A549 treated with Hydrocortisone at 1 μM for 4 hours (cell line): ENCODE measurements at places on chromosomes 16 and 17. TPM values are rescaled to one million over a fixed set of nuclear protein-coding genes. Genes with fewer than 3 reads are reported as not detected.

The AANAT gene
- 0.22 to 0.49 TPM (median 0.32 TPM) in 5 replicates for total RNA-seq

The MT1E gene
- 0.13 to 0.17 TPM in 2 of 5 replicates, not detected in the others for total RNA-seq

The NPIPA5 gene
- total RNA-seq: 0.13 to 1.9 TPM (median 1.2 TPM) in 5 replicates

The TP53TG3B gene
- total RNA-seq: 0.23 to 0.71 TPM in 2 of 5 replicates, not detected in the others

The CACNG4 gene
- 10.2 to 15.2 TPM (median 13.4 TPM) in 5 replicates for total RNA-seq

The SLC16A13 gene
- 6.5 to 9.3 TPM (median 8.9 TPM) in 5 replicates for total RNA-seq

The PPL gene
- total RNA-seq: 4.0 to 5.6 TPM (median 4.9 TPM) in 5 replicates

The LLGL2 gene
- 20.2 to 35.0 TPM (median 30.2 TPM) in 5 replicates for total RNA-seq

The SLC5A11 gene
- total RNA-seq: 0.22 to 0.51 TPM (median 0.36 TPM) in 5 replicates

The TPSAB1 gene
- total RNA-seq: 0.28 TPM in 1 of 5 replicates, not detected in the others

The NPB gene
- 0.36 to 0.59 TPM (median 0.53 TPM) in 5 replicates for total RNA-seq

The MMP15 gene
- 44.8 to 55.4 TPM (median 47.4 TPM) in 5 replicates for total RNA-seq

The SGCA gene
- 1.1 to 2.9 TPM (median 1.7 TPM) in 5 replicates for total RNA-seq

The ZP2 gene
- not detected in 5 replicates for total RNA-seq

The TLCD2 gene
- total RNA-seq: 1.3 to 1.9 TPM (median 1.6 TPM) in 5 replicates

The KCNG4 gene
- not detected in 5 replicates for total RNA-seq

The DHRS7C gene
- not detected in 5 replicates for total RNA-seq

The GPRC5B gene
- 35.6 to 43.0 TPM (median 40.4 TPM) in 5 replicates for total RNA-seq

The CDH3 gene
- 0.17 to 0.38 TPM (median 0.31 TPM) in 5 replicates for total RNA-seq

The ST6GALNAC1 gene
- 0.05 to 0.25 TPM (median 0.13 TPM) in 5 replicates for total RNA-seq

The MYH1 gene
- total RNA-seq: not detected in 5 replicates

The MEFV gene
- 0.02 to 0.09 TPM (median 0.03 TPM) in 3 of 5 replicates, not detected in the others for total RNA-seq

The CACNB1 gene
- total RNA-seq: 4.8 to 6.3 TPM (median 5.3 TPM) in 5 replicates

The TERB1 gene
- 0.06 TPM in 1 of 5 replicates, not detected in the others for total RNA-seq

The ZNF785 gene
- not detected in 5 replicates for total RNA-seq

The NEK8 gene
- total RNA-seq: 3.6 to 4.7 TPM (median 4.2 TPM) in 5 replicates

The IL17C gene
- total RNA-seq: not detected in 5 replicates

The PMFBP1 gene
- 0.05 to 0.37 TPM (median 0.13 TPM) in 4 of 5 replicates, not detected in the other for total RNA-seq

The ABCA9 gene
- total RNA-seq: not detected in 5 replicates

The CCL7 gene
- total RNA-seq: 0.14 to 0.24 TPM (median 0.21 TPM) in 3 of 5 replicates, not detected in the others

The ABHD15 gene
- 23.3 to 27.3 TPM (median 24.9 TPM) in 5 replicates for total RNA-seq

The SOX15 gene
- total RNA-seq: 0.16 to 0.36 TPM (median 0.25 TPM) in 5 replicates

The KRTAP4-4 gene
- not detected in 5 replicates for total RNA-seq

The GRAP gene
- total RNA-seq: 0.24 to 0.41 TPM (median 0.38 TPM) in 5 replicates

The ZNF423 gene
- total RNA-seq: 0.08 to 0.28 TPM (median 0.18 TPM) in 5 replicates

The ASPHD1 gene
- 15.8 to 26.9 TPM (median 23.3 TPM) in 5 replicates for total RNA-seq

The SCO1 gene
- total RNA-seq: 50.7 to 60.0 TPM (median 58.4 TPM) in 5 replicates

The CDRT15 gene
- not detected in 5 replicates for total RNA-seq

The MYCBPAP gene
- 0.45 to 0.63 TPM (median 0.60 TPM) in 5 replicates for total RNA-seq

The FOXN1 gene
- total RNA-seq: 0.02 to 0.05 TPM in 2 of 5 replicates, not detected in the others

The SLC13A2 gene
- total RNA-seq: 0.08 to 0.18 TPM (median 0.12 TPM) in 5 replicates

The ITGA2B gene
- 1.2 to 1.9 TPM (median 1.6 TPM) in 5 replicates for total RNA-seq

The CLDN7 gene
- 2.2 to 3.7 TPM (median 2.6 TPM) in 5 replicates for total RNA-seq

The MPP3 gene
- total RNA-seq: 13.7 to 18.8 TPM (median 15.6 TPM) in 5 replicates

The TM4SF5 gene
- total RNA-seq: 0.21 to 1.0 TPM (median 0.47 TPM) in 5 replicates

The JUP gene
- 95.1 to 120 TPM (median 110 TPM) in 5 replicates for total RNA-seq

The FOXF1 gene
- total RNA-seq: 0.03 TPM in 2 of 5 replicates, not detected in the others

The CD300A gene
- total RNA-seq: 0.05 to 0.08 TPM (median 0.07 TPM) in 4 of 5 replicates, not detected in the other

The SLC46A1 gene
- 16.7 to 20.9 TPM (median 19.8 TPM) in 5 replicates for total RNA-seq

The RANGRF gene
- 37.7 to 45.8 TPM (median 43.9 TPM) in 5 replicates for total RNA-seq

The SLC35G6 gene
- not detected in 5 replicates for total RNA-seq
